ENCODE measurements at places on chromosomes 16 and 17.
A peak's percentile ranks its signal among the peaks of the same experiment; 100 is the strongest.

DNA sequence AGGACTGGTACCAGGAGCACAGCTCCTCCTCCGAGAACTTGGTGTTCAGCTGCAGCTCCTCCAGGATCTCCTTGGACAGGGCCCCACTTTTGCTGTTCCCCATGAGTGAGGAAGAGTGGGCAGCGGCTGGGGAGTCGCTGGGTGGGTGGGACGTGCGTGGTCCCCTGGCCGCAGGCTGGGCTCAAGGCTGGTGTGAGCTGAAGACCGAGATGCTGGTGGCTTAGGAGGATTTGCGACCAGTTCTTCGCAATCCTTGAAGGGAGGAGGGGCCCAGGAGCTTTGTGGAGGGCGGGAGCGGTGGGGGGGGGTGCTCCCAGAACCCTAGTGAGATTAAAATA is at the start of gene RCVRN:
Gene RCVRN (minus strand): TSS at position 194 of the 338 bp plus-strand sequence. CDS start 91 bp downstream, at position 103.
- DNase-seq: no peak

- DNase-seq: no peak
These were observed 4.3 kb downstream of the KRT37 start for GRCh38 chr17:41420134-41420533.

GRCh38 chr17:21100636-21101035 is 26.1 kb upstream of the DHRS7B start:
- no peak for DNase-seq

- peak; percentile 71 for DNase-seq
These were observed 6.8 kb downstream of the KIFC3 start for GRCh38 chr16:57795431-57795878.

DNA sequence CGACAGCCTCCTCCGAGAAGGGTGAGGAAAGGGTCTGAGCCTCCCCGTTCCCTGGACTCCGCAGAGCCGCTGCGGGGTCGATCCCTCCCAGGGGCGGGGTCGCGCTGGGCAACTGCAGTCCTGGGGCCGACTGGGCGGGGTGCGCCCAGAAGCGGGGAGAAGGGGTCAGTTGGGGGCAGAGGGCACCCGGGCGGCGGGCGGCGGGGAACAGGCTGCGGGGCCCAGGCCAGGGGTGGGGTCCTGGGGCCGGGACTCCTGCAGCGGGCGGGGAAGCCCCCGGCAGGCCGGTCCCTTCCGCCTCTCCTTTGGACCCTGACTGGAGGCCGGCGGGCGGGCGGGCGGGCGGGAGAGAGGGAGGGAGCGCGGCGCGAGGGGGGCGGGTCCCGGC is 352 bp downstream of the GGNBP2 start:
- no peak for DNase-seq

GRCh38 chr17:49984283-49984682 is 10.7 kb downstream of the DLX3 start:
- DNase-seq: no peak

- DNase-seq: no peak
These were observed 84.6 kb downstream of the NT5M start for GRCh38 chr17:17387498-17388362.

- DNase-seq: no peak
These were observed 45.4 kb downstream of the NDEL1 start for GRCh38 chr17:8481089-8481488.

GRCh38 chr16:85715169-85716021 is 26.6 kb upstream of the GINS2 start:
- DNase-seq: no peak

GRCh38 chr16:82082543-82083244 is 47.6 kb downstream of the HSD17B2 start:
- DNase-seq: no peak

GRCh38 chr16:89827383-89828198 is 684 bp upstream of the SPIRE2 start:
- no peak for DNase-seq

GRCh38 chr17:57080718-57081117 is 4.3 kb upstream of the AKAP1 start:
- DNase-seq: no peak

- no peak for DNase-seq
These were observed 151.5 kb upstream of the GOT2 start for GRCh38 chr16:58885528-58886170.

GRCh38 chr17:58224315-58224714 is 5.3 kb upstream of the MKS1 start:
- peak; percentile 33 for DNase-seq
